ENCODE measurements at places on chromosomes 6 and 20. TPM values are rescaled to one million over a fixed set of nuclear protein-coding genes. Genes with fewer than 3 reads are reported as not detected.

GRCh38 chr20:62984666-62985443, 21.9 kb downstream of the BHLHE23 start:
- no peak for DNase-seq

DNA sequence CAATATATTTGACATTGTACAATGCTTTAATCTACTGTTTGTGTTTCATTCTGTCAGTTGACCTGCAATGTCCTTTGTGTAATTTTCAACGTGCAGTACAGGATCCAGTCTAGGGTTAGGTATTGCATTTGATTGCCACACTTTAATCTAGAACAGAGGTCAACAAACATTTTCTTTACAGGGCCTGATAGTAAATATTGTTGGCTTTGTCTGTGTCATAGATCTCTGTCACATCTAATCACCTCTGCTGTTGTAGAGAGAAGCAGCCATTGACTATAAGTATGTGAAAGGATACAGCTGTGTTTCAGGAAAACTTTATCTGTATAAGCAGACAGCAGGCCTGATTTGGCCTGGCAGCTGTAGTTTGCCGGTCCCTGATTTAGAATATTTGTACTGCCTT, 39.3 kb downstream of the ATRN start:
- no peak for DNase-seq

- no peak for DNase-seq
These were observed 6.9 kb upstream of the RNF144B start for GRCh38 chr6:18380158-18380836.

- DNase-seq, result no peak
These were observed 14.4 kb downstream of the REPS1 start for GRCh38 chr6:138973466-138974153.

DNA sequence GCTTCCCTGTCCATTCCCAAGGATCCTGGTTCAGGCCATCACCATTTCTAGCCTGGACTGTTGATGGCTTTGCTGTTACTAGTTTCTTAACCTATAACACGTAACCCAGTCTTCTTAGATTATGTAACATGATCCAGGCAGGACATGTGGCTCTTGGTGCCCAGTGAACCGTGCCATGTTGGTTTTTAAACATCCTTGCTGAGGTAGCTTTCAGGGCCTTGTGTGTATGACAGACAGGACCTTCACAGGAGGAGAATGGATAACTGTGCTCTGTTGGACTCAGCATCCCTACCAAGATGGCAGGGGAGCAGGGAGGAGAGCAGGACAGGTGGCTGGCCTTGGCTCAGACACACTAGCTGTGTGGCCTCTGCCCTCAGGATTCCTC, 46.8 kb downstream of the PANK2 start:
- DNase-seq, result no peak

DNA sequence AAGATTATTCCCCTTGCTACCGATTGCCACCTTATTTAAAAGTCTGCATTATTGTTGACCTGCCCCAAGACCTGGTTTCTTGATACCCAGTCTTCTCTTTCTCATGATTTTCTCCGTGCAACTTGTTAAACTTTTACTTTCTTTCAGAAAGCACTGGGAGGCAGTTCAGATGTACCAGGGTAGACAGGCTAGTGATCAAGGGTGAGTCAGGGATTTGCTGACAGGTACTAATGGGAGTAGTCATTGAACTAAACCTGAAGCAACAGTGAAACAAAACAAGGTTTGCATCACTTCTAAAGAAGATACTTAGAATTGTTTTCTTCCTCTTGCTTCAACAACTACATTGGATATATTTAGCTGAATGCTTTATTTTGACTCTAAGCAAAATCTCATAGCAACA, 124.4 kb downstream of the KCNQ5 start:
- no peak for DNase-seq

- DNase-seq, result no peak
These were observed 54.6 kb upstream of the MRAP2 start for GRCh38 chr6:83978997-83979396.

GRCh38 chr6:41288030-41288753, 1.7 kb upstream of the TREM1 start:
- peak; percentile 53 for DNase-seq

DNA sequence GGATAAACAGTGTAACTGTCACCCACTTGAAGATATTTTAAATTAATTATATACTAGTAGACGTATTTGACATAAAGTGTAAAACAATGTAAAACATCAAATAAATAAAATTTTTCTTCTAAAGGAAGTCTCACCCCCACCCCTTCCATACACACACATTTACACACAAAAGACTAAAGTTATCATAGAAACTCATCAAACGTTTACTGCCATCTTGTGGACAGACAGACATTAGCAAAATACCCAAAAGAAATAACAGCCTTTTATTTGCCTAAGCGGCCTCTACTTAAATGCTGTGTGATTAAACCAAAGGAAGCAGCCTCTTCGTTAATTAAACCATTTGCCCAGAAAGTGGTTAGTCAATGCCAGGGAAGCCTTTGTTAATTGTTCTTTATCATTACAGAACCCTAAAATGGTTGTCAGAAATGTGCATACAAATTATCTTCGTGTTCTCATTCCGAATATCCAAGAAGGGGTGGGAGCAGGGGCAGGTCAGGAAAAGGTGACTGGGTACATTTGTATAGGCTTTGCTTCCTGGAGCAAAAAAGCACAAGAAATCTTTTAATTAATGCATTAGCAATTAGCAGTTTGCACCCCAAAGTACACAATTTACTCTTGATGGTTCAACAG, 176.2 kb upstream of the SASH1 start:
- DNase-seq, result peak; percentile 85

GRCh38 chr20:2805689-2806350, 5.4 kb upstream of the CPXM1 start:
- no peak for DNase-seq

- DNase-seq, result no peak
These were observed 113.9 kb downstream of the HFE start for GRCh38 chr6:26200918-26201721.

GRCh38 chr6:125099211-125100073, 54.1 kb upstream of the TPD52L1 start:
- DNase-seq, result peak; percentile 65

GRCh38 chr6:140854318-140854717, 1278.4 kb upstream of the GJE1 start:
- peak; percentile 56 for DNase-seq

The GPR63 gene
- 2.4 TPM for total RNA-seq

The DEFB124 gene
- not detected for total RNA-seq

The CEP57L1 gene
- total RNA-seq, result 33.6 TPM

Data from tongue (tissue), 3 donors.